Activated CD8-positive, alpha-beta memory T cell treated with anti-CD3 and anti-CD28 coated beads, Interleukin-2, amount 10 ng/mL, durations not matched to agents 7 days and 5 days (primary cell): ENCODE measurements at places on chromosomes 3 and 15.

DNA sequence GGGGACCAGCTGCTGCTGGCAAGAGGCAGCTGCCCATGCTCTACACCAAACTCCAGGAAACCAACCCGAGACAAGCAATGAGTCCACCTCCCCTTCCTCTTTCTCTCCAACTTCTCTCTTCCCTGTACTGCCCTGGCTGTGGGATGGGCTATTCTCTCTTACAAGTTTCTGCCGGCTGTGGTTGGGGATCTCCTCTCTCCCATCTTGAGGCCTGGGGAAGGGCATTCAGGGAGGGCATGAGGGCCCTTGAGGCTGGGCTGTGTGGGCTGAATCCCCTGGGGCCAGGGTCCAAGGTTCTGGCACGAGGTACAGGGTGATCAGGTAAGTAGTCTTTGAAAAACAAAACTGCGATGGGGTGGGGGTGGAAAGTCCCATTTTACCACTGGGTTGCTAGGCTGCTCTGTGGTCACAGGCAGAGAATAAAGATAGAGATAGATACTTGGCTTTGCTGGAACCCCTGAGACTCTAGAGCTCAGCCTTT, 32.3 kb upstream of the CTSH start:
- no peak for DNase-seq

GRCh38 chr3:54931182-54931581, 3.3 kb upstream of the LRTM1 start:
- DNase-seq: no peak

GRCh38 chr3:105944276-105944675, 75.5 kb upstream of the CBLB start:
- DNase-seq: no peak

- no peak for DNase-seq
Measured at GRCh38 chr3:125166599-125167136, 45.9 kb downstream of the SLC12A8 start.

- DNase-seq: no peak
Measured at GRCh38 chr3:139541532-139542288, 2.2 kb upstream of the RBP1 start.

DNA sequence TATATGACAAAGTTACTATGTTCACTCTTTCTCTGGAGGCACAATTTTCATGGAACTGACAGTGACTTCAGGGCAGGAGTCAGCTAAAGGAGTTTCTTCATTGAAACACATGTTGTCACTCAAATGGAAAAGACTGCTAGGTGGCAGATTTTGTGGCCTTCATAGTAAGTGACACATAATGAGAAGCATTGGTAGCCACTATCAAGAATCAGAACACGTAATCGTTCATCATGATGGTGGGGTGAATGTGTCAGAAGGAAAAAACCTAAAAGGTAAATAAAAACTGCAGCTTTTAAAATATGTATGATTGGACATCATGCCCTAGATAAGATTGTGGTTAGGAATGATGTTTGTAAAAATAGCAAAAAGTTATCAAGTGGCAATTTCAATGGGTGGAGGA, 1491.0 kb downstream of the SI start:
- no peak for DNase-seq

GRCh38 chr15:70576696-70577095, 186.7 kb downstream of the UACA start:
- no peak for DNase-seq
